ENCODE measurements at places on chromosomes 11 and 22.
A peak's percentile ranks its signal among the peaks of the same experiment; 100 is the strongest.

GRCh38 chr11:117458275-117459122 lies 130.8 kb downstream of the CEP164 start:
- DNase-seq, result no peak

DNA sequence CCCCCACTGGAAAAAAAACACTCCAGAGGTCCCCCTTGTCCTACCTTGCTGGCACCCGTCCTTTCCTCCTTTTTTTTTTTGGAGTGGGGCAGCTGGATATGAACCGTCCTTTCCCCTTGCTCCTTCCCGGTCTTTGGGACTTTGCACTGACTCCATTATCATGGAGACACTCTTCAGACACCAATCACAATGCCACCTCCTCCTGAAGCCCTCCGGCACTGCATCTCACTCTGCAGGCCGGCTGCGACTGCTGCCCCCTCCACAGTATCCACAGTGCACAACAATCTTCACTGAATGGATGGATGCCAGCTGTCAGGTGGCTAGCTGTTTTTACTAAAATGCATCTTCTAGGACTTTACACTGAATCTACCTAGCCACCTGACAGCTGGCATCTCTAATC lies 12.7 kb upstream of the RGL4 start:
- no peak for DNase-seq

GRCh38 chr11:16271258-16271657 lies 85.1 kb downstream of the SOX6 start:
- no peak for DNase-seq

GRCh38 chr22:38214302-38215056 lies 12.7 kb downstream of the MAFF start:
- DNase-seq, result no peak

- DNase-seq, result no peak
Observed at GRCh38 chr11:118112711-118113430, 26.1 kb upstream of the SMIM35 start.

GRCh38 chr11:97794876-97795275 lies 1225.9 kb upstream of the CNTN5 start:
- DNase-seq, result no peak

DNA sequence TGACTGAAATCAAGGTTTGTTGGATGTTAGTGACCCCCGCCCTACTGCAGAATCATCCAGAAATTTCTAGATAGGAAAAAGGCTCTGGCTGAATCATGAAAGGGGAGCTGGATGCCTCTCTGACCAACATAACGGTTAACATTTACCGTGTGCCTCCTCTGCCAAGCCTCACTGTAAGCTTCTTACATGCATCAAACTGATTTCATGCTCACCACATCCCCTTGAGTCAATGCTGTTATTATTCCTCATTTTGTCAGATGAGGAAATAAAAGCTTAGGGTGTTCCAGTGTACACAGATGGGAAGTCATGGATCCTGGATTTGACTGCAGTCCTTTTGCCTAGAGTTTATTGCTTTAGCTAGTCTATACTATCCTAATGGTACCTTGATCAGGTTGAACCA lies 5.9 kb upstream of the HMOX1 start:
- no peak for DNase-seq

DNA sequence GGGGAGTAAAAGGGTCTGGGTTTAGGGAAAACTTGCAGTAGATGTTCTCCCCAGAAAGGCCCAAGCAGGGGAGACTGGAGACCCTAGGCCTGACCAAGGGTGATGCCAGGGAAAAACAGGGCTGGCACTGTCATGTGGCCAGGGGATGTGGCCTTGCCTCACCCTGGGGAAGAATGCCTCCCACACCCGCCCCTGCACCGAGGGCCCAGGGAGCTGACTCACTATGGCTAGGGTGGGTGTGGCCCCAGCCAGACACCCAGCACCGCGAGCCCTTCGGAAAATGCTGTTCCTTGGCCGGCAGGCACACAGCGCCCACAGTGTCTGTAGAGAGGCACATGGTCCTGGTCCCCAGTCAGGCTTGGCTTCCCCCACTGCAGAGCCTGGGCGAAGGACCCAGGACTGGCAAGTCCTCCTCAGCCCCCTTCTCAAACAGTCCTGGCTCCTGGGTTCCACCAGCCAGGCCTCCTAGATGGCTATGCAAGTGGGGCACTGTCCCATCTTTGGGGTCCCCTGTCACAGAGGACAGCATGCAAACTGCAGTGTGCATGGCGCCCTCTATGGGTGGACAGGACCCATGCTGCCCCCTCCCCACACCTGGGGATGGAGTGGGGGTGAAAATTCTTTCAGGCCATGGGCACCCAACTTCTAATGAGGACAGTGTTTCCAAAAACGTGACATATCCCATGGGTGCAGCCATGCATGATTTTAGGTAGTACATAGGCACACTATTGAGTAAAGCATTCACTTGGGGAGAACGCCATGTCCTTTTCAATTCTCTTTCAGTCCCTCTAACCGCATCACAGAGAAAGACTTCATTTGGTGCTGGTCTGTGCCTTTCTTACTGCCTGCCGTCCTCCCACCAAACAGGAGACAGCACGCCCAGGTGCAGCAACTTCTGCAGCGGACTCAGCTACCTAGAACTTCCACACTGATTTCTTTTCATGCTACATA lies 15.2 kb downstream of the TMPRSS5 start:
- DNase-seq, result no peak

DNA sequence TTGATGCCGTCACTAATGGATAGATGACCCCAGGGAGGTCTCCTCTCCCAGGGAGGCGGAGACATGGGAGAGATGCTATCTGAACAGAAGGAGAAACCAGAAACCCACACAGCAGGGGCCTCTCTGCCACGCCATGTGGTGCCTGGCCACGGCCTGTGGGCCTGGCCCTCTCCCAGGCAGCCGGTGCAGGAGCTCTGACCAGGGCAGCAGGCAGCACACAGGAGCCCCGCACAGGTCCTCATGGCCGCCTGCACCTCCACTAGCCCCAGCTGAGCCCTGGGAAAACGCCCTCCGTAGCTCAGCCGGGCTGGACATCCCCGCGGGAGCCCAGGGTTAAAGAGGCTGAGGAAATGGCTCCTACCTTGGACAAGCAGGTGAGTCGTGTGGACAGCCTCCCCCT lies 19.8 kb downstream of the IGSF9B start:
- no peak for DNase-seq

DNA sequence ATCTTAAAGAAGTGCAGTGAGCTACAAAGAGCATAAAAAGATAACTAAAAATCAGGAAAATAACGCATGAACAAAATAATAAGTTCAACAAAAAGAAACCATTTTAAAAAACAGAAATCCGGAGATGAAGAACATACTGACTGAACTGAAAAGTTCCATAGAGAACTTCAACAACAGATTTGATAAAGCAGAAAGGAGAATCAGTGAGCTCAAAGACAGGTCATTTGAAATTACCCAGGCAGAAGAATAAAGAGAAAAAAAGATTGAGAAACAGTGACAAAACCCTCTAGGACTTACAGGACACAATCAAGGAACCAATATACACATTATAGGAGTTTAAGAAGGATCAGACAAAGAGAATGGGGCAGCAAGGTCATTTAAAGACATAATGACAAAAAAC lies 334.3 kb downstream of the NTM start:
- DNase-seq, result no peak

GRCh38 chr11:60996381-60997138 lies 25.1 kb downstream of the CD6 start:
- DNase-seq, result no peak

DNA sequence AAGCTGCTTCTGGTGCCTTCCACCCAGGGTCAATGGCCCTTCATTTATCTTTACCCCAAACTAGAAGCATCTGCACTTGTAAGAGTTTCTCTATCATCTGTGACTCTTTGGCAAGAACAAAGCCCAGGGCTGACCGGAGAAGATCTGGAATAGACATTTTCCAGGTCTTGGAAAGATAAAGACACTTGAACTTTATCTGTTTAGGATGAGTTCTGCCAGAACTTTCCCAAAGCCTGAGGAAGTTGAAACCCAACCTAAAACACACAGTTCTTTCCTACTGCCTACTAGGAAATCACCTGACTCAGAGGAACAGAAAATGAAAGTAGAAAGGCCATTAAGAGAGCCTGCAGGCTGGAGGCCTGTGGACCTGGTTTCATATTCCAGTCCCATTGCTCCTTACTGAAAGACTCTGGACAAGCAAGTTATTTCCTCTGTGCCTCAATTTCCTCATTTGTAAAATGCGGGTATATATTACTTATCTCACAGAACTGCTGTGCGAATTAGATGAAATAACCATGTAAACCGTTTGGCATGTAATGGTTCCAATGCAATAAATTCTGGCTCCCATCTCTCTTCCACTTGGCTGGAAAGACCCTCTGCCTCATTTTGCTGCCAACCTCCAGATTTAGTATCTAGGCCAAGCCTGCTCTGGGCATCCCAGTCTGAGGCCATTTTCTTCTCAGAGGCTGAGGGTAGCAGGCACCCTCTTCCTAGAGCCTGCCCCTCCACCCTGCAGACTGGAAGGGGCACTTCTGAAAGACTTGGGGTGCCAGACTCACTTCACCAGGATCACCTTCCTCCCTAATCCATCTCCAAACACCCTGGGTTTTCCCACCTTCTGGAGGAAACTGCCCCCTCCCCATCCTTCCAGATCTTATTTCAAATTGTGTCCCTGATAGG lies 1.2 kb downstream of the UBE2L6 start:
- DNase-seq, result peak; percentile 63

DNA sequence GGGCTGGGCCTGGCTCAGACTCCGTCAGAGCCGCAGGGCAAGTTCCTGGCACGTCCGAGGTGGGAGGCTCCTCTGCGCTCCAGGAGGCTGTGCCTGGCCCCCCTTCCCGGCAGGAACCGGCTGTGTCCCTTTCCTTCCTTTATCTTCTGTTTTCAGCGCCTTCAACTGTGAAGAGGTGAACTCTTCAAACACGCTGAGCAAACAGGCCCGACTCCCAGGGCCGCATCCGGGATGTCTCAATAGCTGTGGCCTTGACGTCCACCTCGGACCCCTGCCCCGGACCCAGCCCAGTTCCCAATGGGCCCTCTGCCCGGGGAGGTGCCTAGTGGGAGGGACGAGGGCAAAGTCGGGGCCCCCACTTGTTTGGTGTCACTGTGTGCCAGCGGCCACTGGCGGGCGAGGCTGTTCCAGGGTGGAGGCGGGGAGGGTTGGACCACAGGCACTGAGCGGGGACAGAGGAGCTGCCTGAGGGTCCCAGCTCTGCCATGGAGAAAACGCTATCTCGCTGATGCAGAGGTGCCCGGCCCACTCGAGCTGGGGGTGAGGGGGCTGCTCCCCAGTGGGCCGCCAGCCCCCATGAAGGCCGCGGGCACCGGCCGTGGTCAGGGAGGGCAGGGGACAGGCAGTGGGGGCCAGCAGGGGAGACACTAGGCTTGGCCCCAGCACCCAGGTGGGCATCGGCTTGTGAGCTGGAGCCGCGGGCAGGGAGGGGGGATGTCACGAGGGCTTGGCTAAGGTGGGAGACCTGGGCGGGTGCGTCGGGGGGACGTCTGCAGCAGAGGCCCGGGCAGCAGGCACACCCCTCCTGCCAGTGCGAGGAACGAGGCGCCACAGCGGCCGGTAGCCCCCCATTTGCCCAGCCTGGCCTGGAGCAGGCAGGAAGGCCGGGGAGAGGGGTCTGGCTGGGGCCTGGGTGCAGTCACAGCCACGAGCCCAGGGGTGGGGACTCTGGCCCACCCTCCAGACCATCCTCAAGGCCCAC lies 2.7 kb upstream of the MUC5B start:
- DNase-seq, result no peak

DNA sequence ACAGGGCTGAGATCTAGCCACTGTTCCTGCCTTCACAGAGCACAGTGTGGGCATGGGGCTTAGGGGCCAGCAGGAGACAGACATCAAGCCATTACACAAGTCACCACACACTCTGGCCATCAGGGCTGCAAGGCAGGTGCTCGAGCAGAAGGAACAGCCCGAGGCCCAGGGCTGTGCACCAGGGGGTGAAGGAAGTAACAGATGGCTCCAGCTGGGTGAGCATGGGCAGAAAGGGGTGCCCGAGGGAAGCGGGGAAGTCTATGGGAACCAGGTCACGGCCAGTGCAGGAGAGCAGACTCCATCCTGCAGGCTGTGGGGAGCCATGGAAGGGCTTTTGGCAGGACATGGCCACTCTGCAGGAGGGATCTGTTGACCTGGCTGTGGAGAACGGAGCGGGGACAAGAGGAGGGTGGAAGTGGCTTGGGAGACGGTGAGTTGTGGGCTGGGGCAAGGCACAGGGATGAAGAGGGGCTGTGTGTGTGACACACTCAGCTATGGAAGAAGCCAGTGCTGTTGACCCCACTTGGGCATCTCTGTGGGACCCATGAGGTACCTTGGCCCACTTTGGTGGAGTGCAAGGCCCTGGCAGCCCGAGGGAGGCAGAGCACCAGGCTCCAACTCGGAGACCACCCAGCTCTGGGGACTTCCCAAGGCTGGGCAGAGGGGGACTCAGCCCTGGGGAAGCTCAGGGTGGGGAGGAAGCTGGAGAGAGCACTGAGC lies 3.6 kb downstream of the C11orf68 start:
- DNase-seq, result no peak

- DNase-seq, result no peak
Observed at GRCh38 chr11:125155100-125155444, 9.5 kb upstream of the PKNOX2 start.

- no peak for DNase-seq
Observed at GRCh38 chr11:20511982-20512381, 87.4 kb upstream of the SLC6A5 start.

GRCh38 chr11:100003985-100004384 lies 683.1 kb upstream of the ARHGAP42 start:
- DNase-seq, result no peak

DNA sequence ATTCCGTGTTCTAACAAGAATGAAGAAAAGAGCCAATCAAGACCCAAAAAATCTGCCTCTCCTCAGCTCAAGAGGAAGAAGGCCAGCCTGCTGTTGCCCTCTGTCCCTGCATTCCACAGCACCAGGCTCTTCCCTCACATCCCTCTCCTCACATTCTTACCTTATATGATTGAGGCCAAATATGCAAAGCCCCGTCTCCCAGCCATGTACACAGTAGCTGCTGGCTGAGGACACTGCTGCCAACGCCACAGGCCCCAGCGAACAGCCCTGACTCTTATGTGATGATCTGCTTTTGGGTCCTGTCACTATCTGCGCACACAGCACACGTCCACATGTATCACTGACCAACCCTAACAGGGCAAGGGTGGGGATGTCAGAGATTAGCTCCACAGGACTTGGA lies 60.2 kb downstream of the MICAL3 start:
- DNase-seq, result no peak

DNA sequence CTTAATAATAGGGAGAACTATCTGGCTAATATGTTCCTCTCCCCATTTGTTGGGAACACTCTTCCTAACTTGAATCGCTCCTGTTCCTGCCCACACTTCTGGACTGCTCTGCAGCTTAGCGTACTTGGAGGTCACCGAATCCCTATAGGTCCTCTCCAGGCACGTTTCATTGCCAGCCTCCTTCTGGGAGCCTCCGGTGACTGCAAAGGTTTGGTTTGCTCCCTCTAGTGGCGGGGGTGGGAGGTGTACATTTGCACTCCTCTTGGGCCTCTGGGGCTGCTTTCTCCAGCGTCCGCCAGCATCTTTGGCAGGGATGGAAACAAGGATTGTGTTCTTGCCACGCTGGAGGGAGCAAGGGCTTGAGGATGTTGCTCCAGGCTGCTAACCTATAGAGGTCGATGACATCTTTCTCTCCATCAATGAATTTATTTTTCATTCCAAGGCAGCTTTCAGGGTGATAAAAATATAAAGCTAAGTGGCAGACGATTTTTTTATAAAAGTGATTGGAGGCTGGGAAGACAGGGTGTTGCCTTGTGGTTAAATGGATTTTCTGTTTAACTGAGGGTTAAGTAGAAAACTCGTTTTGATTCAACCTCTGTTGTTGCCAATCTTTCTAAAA lies 48.7 kb downstream of the TSPAN18 start:
- no peak for DNase-seq

- DNase-seq, result no peak
Observed at GRCh38 chr22:34738661-34739400, 327.1 kb upstream of the ISX start.

GRCh38 chr22:40183029-40183581 lies 5.4 kb downstream of the TNRC6B start:
- no peak for DNase-seq

Data from putamen (tissue), 1 donor.